ENCODE measurements at places on chromosomes 4 and X.
A peak's percentile ranks its signal among the peaks of the same experiment; 100 is the strongest.

GRCh38 chr4:168565130-168565529, 68.3 kb downstream of the PALLD start:
- DNase-seq, result no peak

GRCh38 chr4:6674500-6675149, 19.1 kb upstream of the S100P start:
- DNase-seq, result peak; percentile 32

DNA sequence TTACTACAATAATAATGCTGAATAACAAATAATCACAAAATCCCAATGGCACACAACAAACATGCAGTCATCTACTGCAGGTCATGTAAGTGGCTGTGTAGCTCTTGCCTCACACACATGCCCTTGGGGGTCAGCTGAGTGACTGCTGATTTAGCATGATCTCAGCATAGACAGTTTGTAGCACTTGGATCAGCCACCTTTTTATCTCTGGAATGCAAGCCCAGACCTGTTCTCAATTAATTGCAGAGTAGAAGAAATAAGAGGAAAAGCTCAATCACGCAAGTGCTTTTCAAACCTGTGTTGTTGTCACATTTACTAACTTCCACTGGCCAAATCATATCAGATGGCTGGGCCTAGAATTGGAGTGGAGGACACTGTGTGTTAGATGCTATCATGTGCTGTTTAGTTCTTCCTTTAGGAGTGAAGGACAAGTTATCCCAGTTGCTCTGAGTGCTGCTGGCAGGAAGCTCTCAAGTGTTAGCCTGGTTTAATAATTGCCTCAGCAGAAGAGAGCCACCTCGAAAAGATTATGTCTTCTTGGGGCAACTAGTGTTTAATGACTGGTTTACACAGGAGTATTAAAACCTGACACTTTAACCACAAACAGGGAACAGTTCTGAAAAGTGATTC, 128.3 kb upstream of the EPHA5 start:
- DNase-seq, result peak; percentile 12

GRCh38 chr4:186250760-186251159, 15.2 kb upstream of the F11 start:
- no peak for DNase-seq

DNA sequence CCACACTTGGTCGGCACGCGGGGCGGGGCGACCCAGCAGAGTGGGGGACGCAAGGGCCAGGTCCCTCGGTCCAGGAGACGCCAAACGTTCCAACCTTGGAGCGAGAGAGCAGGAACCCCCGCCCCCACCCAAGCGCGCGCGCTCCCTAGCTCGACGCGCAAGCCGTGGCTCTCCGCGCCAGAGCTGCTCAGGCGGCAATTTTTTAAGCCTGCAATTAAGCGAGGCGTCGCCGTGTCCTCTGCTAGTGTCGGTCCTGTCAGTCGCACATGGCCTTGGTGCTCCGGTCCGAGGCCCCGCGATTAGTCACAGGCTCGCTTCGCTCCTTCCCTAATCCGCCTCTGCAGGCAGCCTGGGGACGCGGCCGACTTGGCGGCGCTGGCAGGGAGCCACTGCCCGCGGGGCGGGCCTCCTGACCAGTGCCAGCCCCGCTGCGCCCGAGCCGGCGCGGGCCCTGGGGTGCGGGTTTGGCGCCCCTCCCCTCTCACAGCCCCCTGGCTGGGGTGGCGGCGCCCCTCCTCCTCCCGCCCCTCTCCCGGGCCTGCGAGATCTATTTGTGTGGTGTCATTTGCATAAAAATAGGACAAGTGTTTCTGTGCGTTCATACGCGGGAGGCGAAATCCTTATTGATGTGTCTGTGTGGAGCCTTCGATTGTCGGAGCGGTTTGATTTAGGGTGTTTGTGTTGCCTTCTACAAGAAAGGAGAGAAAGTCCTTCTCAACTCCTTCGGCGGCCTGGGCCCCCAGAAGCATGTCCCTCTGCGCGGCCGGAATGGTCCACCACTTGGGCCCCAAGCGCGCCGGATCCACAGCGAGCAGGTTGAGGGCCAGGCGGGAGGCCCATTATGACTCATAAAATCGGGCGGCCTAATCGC, 9.8 kb upstream of the BCOR start:
- no peak for DNase-seq

- DNase-seq, result peak; percentile 15
Measured at GRCh38 chr4:106369456-106370060, 980 bp upstream of the GIMD1 start.

GRCh38 chrX:145953628-145954027, 136.0 kb downstream of the SLITRK2 start:
- DNase-seq, result no peak

GRCh38 chr4:45317276-45317675, 590.9 kb upstream of the GNPDA2 start:
- peak; percentile 68 for DNase-seq

DNA sequence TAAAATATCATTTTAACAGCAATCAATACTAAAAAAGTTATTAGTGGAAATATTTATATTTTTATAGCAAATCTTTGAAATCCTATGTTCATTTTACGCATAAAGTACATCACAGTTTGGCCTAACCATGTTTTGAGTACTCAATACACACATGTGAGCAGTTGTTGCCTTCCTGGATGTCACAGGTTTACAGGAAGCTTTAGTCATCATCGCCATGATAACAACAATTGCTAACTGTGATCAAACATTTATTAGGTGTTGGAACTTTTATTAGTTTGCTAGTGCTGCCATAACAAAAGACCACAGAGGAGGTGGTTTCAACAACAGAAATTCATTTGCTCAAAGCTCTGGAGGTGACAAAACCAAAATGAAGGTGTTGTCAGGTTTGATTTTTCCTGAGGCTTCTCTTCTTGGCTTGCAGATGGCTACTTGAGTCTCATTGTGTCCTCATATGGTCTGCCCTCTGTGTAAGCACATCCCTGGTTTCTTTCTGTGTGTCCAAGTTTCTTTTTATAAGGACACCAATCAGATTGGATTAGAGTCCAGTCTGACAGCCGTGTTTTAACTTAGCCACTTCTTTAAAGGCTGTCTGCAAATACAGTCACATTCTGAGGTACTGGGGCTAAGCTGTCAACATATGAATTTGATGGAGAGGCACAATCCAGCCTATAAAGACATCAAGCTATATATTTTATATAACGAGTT, 43.1 kb upstream of the BOD1L1 start:
- no peak for DNase-seq

GRCh38 chrX:12891171-12891570, 15.2 kb upstream of the TLR8 start:
- no peak for DNase-seq

DNA sequence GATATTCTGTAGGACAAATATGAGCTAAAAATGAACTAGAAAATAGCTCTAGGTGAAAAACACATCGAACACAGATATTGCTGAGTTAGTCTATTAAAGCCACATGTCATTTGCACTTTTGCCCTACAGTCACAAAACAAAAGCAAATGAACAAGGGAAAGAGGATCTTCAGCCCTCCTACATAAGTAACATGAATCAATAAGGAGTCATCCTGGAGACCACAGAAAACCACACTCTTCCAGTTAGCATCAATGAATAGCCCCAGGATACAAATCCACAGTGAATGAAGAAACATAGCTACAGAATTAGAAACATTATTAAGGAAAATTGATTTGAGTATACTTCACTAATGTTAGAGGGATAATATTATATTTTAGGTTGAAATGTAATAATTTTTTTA, 311.4 kb downstream of the MAPK10 start:
- no peak for DNase-seq

- no peak for DNase-seq
Measured at GRCh38 chrX:45859407-45859806, 658.7 kb upstream of the DIPK2B start.

DNA sequence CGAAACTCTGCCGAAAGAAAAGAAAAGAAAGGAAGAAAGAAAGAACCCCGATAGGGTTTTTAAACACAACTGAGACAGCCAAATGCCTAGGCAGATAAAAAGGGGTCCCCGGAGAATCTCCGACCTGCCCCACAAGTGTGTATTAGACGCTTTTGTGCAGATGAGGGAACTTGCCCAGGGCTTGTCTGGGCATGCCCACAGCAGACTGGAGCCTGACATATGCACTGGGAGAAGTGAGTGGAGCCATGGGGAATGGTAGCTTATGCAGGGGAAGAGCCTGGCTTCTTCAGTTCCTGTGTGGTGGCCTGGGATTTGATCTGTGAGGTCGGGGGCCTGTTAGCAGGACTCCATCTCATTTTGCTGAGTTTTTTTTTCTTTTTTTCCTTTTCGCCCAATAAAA, 199.0 kb downstream of the GPC3 start:
- DNase-seq, result no peak

DNA sequence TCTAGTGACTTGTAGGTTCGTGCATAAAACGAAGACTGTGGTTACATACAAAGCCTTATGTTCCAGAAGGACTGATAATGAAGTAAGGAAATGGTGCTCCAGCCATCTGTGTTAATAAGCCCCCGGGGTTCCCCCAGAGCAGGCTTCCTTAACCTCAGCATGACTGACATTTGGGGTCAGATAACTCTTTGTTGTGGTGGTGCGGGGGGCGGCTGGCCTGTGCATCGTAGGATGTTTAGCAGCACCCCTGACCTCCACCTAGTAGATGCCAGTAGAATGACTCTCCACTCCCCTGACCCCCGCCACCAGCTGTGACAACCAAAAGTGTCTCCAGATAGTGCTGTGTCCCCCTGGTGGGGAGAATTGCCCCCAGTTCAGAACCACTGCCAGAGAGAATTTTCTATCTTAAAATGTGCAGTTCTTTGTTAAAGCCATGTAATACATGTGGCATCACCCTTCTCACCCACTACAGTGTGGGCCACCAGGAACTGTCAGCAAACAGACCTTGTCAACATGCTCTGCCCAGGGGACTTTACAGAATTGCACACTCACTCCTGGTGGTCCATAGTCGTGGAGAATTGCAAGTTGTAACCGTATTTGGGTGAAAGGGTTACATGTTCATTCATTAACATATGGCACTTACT, 7.5 kb downstream of the SH3KBP1 start:
- no peak for DNase-seq

GRCh38 chrX:32533848-32534247, 677.5 kb downstream of the DMD start:
- DNase-seq, result no peak

- no peak for DNase-seq
Measured at GRCh38 chrX:40145923-40146261, 48.1 kb upstream of the BCOR start.

DNA sequence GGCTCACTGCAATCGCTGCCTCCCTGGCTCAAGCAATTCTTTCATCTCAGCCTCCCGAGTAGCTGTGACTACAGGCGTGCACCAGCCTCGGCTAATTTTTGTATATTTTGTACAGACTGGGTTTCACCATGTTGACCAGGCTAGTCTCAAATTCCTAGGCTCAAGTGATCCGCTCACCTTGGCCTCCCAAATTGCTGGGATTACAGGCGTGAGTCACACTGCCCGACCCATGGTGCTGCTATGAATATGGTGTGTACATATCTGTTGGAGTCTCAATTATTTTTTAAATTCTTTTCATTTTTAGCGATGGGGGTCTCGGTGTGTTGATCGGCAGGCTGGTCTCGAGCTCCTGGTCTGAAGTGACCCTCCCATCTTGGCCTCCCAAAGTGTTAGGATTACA, 78.0 kb upstream of the PRKX start:
- no peak for DNase-seq

DNA sequence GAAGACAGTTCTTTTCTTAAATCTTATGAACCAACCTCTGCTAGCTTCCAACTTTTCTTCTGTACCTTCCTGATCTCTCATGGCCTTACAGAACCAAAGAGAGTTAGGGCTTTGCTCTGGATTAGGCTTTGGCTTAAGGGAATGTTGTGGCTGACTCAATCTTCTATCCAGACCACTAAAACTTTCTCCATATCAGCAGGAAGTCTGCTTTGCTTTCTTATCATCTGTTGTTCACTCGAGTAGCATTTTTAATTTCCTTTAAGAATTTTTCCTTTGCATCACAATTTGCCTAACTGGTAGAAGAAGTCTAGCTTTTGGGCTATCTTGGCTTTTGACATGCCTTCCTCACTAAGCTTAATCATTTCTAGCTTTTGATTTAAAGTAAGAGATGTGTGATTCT, 167.0 kb downstream of the TBCK start:
- peak; percentile 58 for DNase-seq

GRCh38 chr4:140856621-140857062, 100.5 kb upstream of the TBC1D9 start:
- peak; percentile 55 for DNase-seq

DNA sequence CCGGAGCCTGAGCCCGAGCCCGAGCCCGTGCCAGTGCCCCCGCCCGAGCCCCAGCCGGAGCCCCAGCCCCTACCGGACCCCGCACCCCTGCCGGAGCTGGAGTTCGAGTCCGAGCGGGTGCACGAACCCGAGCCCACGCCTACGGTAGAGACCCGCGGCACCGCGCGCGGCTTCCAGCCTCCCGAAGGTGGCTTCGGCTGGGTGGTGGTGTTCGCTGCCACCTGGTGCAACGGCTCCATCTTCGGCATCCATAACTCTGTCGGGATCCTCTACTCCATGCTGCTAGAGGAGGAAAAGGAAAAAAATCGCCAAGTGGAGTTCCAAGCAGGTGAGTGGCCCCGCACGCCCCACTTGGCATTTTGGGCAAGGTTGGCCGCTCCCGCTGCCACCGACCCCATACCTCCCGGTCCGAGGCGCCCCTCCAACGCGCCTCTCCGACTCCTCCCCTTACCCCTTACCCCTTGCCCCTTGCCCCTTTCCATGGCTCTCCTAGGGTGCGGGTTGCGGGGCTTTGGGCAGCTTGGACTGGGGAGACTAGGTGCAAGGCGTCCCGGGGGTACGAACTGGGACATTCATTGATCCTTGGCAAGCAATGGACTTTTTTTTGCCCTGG, 553 bp downstream of the SLC16A2 start:
- no peak for DNase-seq

DNA sequence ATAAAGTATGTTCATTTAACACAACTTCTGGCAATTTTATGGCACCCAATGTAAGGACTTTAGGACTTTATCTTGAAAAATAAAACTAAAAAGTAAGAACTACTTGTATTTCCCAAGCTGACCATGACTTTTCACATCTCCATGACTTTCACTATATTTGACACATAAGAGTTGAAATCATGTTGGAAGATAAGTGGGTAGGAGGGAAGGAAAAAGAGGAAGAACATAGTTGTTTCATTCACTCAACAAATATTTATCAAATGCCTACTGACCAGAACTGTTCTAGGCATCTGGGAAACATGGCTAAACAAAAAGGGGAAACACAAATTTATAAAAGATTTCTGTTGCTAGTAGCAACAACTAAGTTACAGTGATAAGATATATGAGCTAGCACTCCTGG, 16.0 kb downstream of the SCLT1 start:
- DNase-seq, result no peak

- no peak for DNase-seq
Measured at GRCh38 chrX:10893976-10894375, 217.2 kb upstream of the HCCS start.
